ENCODE measurements at places on chromosomes 13 and 19.

- no peak for DNase-seq
Measured at GRCh38 chr19:36198119-36198518, 16.3 kb downstream of the ZNF565 start.

DNA sequence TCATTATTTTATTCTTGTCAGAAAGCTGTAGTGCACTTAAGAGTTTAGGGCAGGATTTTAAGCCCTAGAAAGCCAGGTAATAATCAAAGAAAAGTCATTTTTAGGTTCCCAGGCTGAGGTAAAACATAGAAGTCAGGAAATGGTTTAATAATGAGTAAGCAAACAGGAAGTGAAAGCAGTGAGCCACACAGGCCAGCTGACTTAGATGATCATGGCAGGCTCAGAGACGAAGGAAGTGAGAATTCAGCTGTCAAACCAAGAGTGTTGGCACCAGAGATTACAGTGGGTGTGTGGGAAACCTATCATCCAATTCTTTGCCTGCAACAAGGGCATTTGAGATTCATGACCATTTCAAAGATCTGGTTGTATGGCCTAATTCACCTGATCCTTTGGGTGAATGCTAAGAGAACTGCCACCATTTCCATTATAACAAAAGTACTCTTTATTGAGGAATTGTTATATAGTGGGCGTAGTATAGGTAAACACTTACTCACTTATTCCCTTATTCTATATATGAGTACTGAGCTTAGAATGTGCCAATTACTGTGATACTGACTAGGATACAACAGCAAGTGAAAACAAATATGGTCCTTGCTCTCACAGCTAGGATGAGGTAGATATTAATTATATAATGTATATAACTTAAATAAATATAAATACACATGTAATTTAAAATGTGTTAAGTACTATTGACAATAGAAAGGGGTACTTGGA is 103.7 kb upstream of the EDNRB start:
- no peak for DNase-seq

GRCh38 chr19:41328842-41329225 is 18.9 kb downstream of the CCDC97 start:
- DNase-seq, result no peak

DNA sequence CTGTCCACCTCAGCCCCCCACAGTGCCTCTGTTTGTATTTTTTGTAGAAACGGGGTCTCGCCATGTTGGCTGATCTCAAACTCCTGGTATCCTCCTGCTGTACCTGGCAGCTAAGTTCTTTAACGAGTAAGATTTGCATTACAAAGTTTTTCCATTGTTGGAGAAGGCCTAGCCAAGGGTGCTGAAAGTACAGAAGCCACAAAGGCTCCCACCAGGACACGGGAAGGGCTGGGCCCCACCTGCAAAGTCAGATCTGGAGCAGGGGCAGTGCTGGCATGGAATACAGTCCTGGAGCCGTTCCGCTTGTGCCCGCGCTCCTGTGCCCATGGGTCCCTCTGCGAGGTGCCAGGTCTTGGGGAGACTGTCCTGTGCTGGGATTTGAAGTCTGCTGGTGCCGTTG is 12.1 kb downstream of the FZR1 start:
- no peak for DNase-seq

- peak; percentile 75 for DNase-seq
Measured at GRCh38 chr13:29693275-29693945, 97.9 kb upstream of the SLC7A1 start.

DNA sequence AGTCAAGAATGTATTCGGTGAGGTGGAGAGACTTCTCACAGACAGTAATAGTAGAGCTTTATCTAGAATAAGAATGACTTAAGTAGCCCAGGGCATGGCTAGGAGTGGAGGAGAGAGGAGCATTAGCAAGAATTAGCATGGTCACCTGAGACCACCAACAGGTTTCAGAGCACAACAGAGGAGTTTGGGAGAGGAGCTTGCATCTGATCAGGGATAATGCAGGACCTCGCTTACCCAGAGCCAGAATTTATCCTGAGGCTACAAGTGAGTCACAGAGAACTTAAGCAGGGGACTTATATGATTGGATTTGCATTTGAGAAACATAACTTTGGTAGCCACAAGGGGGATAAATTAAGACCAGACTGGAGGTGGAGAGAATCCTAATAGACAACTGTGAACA is 102.1 kb upstream of the FNDC3A start:
- no peak for DNase-seq

DNA sequence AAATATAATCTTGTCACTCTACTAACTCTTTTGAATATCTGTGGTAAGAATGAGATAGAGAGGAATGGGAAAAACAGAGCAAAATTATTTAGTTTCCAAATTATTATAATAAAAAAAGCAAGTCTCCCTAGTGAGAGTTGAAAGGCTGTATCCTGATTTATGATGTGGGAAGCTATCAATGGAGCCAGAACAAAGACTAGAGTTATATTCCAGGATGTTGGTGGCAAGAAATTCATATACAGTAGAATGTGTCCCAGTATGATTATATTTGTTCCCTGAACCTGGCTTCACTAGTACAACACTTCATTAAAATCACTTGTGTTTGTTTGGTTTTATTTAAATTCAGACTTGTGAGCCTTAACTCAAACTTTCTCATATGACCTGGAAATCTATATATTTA is 630.3 kb downstream of the GPC5 start:
- DNase-seq, result no peak

DNA sequence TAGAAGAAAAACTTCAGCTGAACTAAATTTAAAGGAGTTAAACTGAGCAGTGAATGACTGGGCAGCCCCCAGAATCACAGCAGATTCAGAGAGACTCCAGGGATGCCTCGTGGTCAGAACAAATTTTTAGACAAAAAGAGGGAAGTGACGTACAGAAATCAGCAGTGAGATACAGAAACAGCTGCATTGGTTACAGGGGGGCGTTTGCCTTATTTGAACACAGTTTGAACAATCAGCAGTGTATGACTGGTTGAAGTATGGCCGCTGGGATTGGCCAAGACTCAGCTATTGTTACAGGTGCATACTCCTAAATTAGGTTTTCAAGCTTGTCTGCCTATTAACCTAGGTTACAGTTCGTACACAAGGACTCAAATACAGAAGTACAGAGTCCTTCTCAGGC is 2.2 kb upstream of the SPRYD7 start:
- DNase-seq, result no peak

GRCh38 chr13:53012707-53013106 is 15.9 kb upstream of the OLFM4 start:
- DNase-seq, result no peak

DNA sequence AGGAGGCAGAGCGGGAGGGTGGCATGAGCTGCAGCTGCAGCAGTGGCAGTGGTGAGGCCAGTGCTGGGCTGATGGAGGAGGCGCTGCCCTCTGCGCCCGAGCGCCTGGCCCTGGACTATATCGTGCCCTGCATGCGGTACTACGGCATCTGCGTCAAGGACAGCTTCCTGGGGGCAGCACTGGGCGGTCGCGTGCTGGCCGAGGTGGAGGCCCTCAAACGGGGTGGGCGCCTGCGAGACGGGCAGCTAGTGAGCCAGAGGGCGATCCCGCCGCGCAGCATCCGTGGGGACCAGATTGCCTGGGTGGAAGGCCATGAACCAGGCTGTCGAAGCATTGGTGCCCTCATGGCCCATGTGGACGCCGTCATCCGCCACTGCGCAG is 2.0 kb downstream of the EGLN2 start:
- DNase-seq, result no peak

- no peak for DNase-seq
Measured at GRCh38 chr19:45815481-45816216, 541 bp upstream of the RSPH6A start.

DNA sequence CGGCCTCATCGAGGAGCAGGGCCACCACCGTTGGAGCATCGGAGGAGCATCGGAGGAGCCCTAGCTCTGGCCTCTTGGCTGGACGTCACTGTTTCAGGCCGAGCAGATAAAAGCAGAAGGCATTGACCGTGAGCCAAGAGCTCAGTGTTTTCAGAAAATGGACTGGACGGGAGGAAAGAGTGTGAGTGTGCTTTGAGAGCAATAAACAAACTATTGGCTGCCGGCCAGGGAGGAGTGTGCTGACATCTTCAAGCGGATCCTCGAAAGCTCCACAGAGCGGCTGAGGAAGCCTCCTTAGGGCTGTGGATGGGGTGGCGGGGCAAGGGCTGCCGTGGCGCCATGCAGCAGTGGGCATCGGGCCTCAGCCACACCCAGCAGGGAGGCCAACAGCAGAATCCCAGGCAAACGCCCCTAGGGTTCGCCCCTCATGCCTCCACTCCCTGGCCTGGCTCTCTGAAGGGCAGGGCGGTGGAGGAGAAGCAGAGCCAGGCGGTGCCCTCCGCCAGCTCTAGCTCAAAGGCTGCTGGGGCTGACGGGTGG is 41.8 kb downstream of the IRS2 start:
- peak; percentile 81 for DNase-seq

DNA sequence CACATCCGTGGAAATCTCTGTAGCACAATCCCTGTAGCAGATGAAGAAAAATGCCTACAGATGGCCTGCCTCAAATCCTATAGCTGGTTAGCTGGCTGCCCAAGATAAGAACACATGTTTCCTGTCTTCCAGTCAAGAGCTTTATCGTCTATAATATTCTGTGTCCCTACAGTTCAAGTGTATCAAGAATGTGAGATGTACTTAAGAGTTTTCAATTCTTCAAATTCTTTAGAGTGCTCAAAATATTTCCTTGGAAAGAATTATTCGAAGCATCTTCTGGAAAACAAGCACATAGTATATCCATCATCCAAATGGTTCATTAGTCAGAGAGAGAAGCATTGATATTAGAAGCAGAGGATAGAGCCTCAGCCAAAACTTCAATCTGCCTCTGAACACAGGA is 239.8 kb downstream of the COG6 start:
- no peak for DNase-seq

- no peak for DNase-seq
Measured at GRCh38 chr19:38845374-38846024, 4.3 kb downstream of the HNRNPL start.

DNA sequence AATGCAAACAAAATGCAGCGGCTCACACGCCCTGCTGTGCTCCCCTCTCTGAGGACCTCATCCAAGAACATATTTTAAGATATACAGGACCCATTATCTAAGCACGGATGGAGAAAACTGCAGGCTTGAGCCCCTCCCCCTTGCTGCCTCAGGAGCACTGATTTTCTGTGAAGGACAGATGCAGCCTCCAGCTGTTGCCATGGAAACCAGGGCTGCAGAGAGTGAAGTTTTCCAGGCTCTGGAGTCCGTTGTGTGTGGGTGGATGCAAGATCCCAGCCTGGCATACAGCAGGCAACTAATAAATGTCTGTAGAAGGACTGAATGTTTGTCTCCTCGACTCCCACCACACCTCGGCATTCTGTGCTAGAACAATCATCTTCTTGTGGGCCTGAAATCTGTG is 105.6 kb upstream of the PEG3 start:
- no peak for DNase-seq

DNA sequence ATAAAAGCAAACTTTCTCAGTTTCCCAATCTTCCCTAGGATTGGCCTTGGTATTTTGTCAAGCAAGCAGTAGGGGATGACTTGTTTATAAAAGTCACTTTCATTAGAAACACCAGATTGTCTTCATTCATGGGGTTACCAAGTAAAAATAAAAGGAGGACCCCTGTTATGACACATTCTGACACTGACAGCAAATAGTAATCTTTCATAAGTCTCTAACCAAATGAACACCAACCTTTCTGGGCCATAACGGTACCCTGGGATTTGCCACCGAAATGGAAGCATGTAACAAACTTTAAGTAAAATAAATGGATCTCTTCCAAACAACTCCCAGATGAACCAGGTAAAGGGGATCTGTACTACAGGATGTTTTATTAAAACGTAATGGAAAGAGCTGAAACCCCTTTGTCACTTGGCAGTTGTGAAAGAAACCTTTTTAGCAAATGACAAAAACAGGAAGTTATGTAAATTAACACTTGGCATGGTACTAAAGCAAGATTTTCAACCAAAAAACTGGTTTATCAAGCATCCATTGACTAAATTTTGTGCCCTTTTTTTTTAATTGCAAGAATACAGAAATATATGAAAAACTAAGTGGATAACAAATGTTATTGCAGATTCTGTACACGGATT is 335.6 kb downstream of the RBM26 start:
- DNase-seq, result no peak

GRCh38 chr13:40960716-40961115 is 58.4 kb downstream of the ELF1 start:
- DNase-seq, result no peak

DNA sequence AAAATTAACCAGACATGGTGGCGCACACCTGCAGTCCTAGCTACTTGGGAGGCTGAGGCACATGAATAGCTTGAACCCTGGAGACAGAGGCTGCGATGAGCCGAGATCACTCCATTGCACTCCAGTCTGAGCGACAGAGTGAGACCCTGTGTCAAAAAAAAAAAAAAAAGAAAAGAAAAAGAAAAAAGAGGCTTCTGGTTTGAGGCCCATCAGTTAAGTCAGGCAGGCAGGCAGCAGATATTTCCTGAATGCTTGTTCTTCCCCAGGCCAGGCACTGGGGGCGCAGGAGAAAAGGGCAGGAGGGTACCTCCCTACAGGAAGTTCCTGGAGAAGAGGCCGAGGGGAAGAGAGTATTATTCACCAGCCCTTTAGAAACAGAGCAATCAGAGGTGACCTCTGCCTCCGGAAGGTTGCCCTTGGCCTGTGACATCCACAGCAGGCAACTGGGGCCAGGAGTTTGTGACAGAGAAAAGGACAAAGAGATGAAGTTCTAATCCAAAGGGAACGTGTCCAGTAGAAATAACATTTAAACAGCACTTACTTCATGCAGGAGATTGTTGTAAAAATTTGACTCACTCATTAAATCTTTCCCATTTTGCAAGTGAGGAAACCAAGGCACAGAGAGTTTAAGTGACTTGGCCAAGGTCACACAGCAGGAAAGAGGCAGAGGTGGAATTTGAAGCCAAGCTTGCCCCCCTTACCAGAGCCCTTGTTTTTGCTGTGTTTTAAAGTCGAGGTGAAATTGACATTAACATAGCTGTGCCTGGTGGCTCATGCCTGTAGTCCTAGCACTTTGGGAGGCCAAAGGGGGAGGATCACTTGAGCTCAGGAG is 4.3 kb upstream of the RLN3 start:
- DNase-seq, result no peak

GRCh38 chr13:113176280-113176679 is 17.8 kb downstream of the PROZ start:
- DNase-seq, result no peak

- no peak for DNase-seq
Measured at GRCh38 chr13:76632401-76633044, 253.7 kb downstream of the KCTD12 start.

- DNase-seq, result no peak
Measured at GRCh38 chr19:7191946-7192691, 102.1 kb downstream of the INSR start.

GRCh38 chr19:38061294-38061693 is 154.3 kb downstream of the SIPA1L3 start:
- DNase-seq, result no peak

GRCh38 chr13:113411216-113412023 is 41.9 kb downstream of the ADPRHL1 start:
- no peak for DNase-seq

GRCh38 chr19:44725251-44725650 is 23.3 kb upstream of the BCL3 start:
- DNase-seq, result no peak
